ENCODE measurements at places on chromosomes 5 and 9.

- no peak for DNase-seq
Observed at GRCh38 chr9:94981723-94982090, 255.2 kb downstream of the AOPEP start.

DNA sequence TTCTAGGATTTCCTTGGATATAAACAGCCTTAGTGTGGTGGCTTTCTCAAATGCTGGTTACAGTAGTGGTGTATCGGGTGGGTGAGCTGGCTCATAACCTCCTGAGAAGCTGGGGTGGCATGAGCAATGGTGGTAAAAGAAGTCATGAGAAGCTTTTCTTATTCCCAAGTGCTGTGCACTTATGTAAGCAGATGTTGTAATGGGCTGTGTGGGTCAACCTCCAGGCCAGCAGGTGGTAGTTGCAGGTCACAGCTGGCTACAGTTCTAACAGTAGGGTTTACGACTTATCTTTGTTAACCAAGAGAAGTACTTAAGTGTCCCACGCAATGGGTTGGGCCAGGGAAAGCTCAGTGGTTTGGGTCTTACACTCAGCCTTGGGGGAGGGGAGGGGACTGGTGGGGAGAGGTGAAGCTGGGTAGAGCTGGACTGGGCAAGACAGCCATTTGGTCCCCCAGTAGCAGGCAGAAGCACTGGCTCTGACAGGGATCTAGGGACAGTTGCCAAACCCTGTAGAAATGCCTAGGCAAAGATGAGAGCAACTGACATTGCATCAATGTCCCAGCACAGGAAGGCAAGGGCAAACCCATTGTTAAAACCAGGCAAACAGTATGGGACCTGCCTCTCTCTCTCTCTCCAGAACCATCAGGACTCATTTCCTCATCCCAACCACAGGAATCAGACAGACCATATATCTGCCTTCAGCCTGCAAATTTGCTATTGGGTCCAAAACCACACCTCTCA, 76.8 kb downstream of the RNF130 start:
- no peak for DNase-seq

DNA sequence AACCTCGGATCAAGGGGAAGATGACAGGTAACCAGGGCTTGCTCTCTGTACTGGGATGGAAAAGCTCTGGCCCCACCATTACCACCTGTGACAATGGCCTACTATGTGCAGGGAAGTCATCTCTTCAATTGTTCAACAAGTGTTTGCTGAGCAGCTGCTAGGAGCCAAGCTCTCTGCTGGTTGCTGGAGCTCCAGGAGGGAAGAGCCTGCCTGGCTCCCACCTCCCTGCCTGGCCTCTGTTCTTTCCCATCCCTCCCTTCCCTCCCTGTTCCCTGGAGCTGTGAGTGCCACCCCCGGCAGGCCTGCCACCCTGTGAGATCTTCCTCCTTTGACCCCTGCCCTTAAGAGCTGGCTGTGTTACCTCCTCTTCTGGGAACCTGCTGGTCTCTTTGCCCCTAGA, 59.7 kb upstream of the IER5L start:
- DNase-seq = no peak

- no peak for DNase-seq
Observed at GRCh38 chr5:84859056-84859455, 474.4 kb upstream of the EDIL3 start.

DNA sequence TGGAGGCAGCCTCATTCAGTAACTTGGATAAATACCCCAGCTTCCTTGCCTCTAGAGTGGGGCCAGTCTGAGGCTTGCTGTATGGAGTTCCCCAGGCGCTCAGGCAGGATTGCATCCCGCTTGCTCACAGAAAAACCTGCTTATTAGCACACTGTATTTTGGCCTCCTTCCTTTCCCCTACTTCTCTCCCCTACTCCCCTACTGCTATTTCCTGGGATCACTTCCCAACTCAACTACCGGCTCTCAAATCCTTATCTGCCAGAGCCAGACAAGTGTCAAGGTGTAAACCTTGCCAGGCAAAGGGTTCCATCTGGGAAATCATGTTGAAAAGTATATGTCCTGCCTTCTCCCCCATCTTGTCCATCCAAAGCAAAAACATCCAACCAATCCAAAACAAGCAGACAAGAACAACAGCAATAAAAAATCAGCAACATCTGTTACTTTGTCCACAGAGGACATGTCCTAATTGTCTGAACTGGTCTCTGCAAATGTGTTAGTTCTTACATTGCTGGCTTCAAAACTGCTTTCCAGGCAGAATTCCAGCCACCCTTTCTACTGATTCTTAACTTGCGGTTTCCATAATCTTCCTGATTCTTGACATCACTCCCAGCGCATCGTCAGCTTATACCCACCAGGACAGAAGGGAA, 164.1 kb upstream of the SEMA6A start:
- DNase-seq = no peak

DNA sequence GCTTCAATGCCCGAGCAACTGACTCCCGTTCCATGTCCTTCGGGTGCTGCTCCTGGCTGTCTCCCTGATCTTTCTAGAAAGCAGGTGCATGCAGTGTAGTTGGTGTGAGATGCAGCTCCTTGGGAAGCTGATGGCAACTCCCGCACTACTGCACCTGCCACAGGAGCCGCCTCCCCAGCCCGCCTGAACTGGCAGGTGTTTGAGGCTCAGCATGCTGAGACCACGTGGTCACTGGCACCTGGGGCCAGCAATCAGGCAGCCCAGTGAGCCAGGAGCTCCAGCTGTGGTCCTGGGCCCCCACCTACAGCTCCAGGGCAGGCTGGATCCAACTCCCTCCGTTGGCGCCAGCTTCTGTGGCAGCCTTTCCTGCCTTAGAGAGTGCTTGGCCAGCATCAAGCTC, 111.5 kb downstream of the ICE1 start:
- no peak for DNase-seq

- DNase-seq = no peak
Observed at GRCh38 chr9:73824671-73825070, 672.5 kb upstream of the RORB start.
